Ovary (tissue), 10 donors: ENCODE measurements at places on chromosomes 6 and 20. TPM values are rescaled to one million over a fixed set of nuclear protein-coding genes. Genes with fewer than 3 reads are reported as not detected.

The PPP1R14C gene
- 0.40 TPM for total RNA-seq

The CST4 gene
- total RNA-seq: not detected

The C20orf204 gene
- total RNA-seq: 2.8 TPM

DNA sequence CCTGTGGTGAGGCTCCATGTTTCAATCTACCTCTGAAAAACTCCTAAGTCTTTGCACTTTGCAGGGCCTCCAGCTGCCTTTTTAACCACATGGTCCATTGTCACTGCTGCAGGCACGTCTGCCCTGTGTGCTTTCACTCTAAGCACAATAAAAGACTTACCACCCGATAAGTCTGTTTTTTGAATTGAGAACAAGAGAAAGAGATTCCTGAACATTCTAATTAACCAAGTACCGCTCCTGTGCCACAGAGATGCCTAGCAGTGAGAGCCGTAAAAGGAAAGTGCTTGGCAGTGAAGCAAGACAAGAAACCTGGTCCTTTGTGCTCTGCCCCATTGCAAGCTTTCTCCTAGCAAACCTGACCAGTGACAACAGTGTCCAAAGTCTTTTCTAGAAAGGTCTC is 487.6 kb upstream of the FLRT3 start:
- DNase-seq: no peak

GRCh38 chr6:112227992-112228391 is 26.4 kb downstream of the LAMA4 start:
- DNase-seq: no peak

GRCh38 chr20:31675828-31676608 is 38.3 kb downstream of the COX4I2 start:
- peak; percentile 48 for DNase-seq

- DNase-seq: no peak
These were observed 51.1 kb upstream of the NHSL1 start for GRCh38 chr6:138550346-138550767.

GRCh38 chr6:169146521-169146920 is 107.1 kb downstream of the THBS2 start:
- no peak for DNase-seq

DNA sequence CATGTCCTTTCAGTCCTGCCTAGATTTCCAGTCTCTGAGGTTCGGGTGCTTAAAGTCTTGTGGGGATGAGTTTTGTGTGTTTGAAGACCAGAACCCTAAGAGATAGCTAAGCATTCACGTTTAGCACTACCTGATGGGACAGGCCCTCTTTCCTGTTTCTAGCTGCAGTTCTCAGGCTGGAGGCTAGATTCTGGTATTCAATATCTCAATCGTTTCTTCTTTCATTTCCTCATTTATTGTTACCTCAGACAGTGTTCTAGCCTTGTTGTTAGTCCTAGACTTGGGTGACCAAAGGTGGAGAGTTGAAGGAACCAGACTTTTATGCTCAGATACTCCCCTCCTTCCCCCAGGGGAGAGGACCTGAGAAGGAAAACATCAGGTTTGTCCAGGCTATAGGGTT is 16.8 kb downstream of the CEP250 start:
- DNase-seq: no peak

GRCh38 chr20:41048461-41049301 is 20.1 kb downstream of the TOP1 start:
- no peak for DNase-seq

DNA sequence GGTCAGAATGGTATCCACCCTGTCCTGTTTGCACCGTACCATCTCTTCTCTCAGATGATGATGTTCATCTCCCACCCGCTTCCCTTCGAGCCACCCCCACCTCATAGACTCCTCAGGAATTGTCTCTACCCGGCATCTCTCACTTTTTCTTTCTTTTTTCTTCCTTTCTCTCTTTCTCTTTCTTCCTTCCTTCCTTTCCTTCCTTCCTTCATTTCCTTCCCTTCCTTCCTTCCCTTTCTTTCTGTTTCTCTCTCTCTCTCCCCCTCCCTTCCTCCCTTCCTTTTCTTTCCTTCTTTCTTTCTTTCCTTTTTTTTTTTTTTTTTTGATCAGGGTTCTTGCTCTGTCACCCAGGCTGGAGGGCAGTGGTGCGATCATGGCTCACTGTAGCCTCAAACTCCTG is 27.7 kb upstream of the PNPLA1 start:
- DNase-seq: no peak

GRCh38 chr20:48284837-48285236 is 499.6 kb upstream of the SULF2 start:
- DNase-seq: no peak

DNA sequence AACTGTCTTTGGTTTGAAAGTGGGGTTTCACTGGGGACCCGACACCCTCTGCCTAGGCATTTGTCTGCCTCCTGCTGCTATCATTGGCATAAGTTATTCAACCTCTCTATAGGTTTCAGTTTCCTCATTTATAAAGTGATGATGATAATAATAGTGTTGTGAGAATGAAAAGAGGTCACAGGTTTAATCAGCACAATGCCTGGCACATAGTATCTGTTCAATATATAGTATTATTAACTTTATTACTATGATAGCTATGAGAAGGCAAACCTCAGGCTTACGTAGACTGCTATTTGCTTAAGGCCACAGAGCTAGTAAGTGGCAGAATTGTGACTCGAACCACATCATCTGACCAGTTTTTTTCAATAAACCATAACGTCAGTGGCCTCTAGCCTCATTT is 256.8 kb downstream of the CDKAL1 start:
- DNase-seq: no peak
